Left renal cortex interstitium (tissue), 4 donors: ENCODE measurements at places on chromosomes 16 and 17.
A peak's percentile ranks its signal among the peaks of the same experiment; 100 is the strongest.

DNA sequence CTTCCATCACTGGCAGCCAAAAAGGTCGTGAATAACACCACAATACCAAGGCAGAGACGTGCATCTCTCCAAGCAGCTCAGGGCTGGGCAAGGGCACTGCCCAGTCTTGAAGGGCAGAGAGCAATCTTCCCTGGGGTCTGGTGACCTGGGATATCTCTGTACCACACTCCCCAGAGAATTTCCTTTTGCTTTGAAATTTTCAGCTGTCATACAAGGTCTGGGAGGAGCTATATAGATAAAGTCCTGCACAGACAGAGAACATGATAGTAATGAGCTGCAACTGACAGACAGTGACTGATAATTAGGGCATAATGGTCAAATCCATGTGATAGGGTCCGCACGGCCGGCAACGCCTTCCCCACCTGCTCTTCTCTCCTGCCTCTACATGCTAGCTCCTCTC lies 68.2 kb downstream of the DYNLRB2 start:
- no peak for DNase-seq

GRCh38 chr16:67349172-67349571 lies 22.6 kb downstream of the LRRC36 start:
- no peak for DNase-seq

DNA sequence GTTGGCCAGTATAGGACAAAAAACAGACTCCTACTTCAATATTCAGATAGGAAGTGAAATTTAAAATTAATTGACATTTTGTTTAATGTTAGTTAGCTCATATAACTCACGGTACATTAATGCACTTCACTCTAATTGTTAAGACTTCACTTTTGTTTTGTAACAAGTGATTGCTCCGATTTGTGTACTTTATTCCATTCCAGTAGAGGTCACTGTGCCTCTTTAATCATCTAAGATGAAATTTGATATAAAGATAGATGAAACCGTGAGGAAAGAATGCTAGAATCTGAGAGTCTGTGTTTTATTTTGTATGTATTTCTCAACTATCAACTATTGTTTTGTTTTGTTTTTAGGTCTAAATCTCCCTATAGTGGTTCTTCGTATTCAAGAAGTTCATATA lies 29.0 kb downstream of the RBBP6 start:
- DNase-seq = no peak

DNA sequence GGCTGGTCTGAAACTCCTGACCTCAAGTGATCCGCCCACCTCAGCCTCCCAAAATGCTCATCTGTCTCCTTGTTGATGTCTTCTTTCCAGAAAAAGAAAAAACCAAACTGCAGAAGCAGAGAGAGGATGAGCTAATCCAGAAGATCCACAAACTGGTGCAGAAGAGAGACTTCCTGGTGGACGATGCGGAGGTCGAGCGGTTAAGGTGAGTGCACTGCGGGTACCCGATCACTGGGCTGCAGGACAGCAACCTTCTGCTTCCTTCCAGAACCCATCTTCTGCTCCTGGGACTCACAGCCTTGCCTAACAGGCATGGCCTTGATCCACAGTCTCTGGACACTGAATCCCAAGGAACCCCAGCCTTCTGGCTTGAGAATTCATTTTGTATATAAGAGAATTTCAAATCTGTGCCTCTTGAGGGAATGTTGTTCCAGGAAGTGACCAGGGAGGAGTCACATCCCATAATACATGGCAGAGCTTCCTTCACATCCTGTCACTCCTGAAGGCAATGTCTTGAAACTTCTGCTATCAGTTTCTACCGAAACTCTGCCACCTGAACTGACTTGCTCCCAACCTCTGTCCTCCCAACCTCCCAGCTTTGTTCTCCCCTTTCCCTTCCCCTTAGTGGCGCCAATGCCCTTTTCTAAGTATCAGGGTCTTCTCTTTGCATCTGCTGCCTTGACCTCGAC lies 61.7 kb downstream of the MARF1 start:
- no peak for DNase-seq

DNA sequence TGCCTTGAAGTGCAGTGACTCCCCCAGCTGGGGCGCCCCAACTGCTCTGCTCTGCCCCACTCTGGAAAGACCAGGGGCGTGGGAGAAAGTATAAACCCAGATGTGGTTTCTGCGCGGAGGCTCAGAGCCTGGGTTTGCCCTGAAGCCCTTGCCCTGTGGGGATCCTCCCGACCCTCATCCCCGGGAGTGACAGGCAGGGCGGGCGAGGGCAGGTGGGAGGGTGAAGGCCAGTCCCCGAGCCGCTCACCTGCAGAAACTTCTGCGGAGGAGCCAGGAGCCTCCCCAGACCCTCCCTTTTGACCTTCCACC lies 3.8 kb downstream of the TPSD1 start:
- no peak for DNase-seq

DNA sequence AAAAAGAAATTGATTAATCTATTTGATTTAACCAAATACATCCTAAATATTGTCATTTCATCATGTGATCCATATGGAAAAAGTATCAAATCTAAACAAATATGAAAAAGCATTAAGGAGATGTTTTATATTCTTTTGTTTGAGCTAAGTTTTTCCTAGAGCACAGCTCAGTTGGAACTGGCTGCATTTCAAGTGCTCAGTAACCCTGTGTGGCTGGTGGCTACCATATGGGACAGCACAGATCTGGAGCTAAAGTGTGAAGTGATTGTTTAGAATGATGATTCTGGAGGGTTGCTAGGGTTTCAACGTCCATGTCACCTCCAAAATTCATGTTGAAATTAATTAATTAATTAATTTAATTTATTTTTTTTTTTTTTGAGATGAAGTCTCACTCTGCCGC lies 137.5 kb downstream of the XYLT1 start:
- no peak for DNase-seq

DNA sequence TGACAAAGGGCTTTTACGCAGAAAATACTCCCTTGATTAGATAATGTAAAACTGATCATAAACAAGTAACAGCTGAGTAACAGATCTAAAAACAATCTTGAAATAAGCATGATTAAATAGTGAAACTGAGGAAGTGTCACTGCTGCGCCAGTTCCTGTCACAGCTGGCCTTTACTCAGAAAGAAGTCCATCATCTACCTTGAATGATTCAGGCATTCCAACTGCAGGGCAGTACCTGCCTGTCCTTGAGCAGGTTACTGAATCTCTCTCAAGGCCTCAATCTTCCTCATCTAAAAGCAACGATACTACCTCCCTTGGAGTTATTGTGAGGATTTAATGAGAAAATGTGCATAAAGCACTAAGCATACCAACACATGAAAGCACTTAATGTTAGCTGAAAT lies 12.7 kb downstream of the PHLPP2 start:
- no peak for DNase-seq

GRCh38 chr17:7329997-7330637 lies 982 bp upstream of the NEURL4 start:
- peak; percentile 93 for DNase-seq

DNA sequence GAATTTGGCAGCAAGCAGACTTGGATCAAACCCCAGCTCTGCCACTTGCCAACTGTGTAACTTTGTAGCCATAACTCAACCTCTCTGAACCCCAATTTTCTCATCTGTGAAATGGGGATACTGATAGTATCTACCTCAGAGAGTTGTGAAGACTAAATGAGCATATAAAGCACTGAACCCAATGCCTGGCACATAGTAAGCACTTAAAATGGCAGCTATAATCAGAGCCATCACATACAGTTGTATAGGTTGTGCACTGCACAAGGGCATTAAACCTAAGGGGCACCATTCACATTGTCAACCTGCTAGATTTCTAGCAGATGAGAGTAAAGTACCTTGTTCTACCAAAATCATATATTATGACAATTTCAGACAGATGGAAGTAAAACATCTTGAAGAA lies 10.6 kb upstream of the CPNE2 start:
- no peak for DNase-seq

DNA sequence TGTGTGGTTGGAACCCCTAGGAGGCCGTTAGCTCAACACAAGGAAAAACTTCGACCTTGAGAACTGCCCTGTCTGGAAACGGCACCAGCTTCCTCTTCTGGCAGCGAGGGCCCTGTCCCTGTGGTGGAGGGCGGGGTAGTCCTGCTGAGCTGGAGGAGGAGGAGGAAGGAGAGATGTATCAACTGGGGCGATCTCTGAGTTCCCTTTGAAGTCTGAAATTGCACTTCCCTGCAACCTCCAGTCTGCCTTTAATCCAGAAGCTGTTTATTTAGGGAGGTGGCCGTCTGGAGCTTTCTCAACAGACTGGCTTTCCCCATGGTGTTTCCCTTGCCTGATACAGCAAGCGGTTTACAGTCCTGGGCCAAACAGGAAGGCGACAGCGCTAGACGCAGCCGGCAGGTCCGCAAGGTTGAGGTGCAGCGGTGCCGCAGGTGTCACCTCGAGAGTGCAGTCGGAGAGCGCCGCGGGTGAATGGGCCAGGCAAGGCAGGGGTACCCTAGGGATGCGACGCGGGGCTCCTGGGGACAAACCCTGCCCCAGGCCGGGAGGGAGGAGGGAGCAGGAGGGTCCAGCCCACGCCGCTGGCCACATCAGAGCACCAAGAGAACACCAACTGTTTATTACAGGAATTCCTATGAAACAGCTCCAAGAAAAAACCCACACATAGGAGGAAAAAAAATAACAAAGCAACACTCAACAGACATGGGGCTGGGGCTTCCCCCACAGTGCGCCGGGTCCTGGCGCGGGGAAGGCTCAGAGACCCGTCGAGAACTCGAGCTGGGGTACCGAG lies 11.4 kb upstream of the MRPS23 start:
- DNase-seq = no peak

GRCh38 chr16:56207421-56207820 lies 16.1 kb downstream of the GNAO1 start:
- no peak for DNase-seq
